ENCODE measurements at places on chromosomes 6 and 20.

DNA sequence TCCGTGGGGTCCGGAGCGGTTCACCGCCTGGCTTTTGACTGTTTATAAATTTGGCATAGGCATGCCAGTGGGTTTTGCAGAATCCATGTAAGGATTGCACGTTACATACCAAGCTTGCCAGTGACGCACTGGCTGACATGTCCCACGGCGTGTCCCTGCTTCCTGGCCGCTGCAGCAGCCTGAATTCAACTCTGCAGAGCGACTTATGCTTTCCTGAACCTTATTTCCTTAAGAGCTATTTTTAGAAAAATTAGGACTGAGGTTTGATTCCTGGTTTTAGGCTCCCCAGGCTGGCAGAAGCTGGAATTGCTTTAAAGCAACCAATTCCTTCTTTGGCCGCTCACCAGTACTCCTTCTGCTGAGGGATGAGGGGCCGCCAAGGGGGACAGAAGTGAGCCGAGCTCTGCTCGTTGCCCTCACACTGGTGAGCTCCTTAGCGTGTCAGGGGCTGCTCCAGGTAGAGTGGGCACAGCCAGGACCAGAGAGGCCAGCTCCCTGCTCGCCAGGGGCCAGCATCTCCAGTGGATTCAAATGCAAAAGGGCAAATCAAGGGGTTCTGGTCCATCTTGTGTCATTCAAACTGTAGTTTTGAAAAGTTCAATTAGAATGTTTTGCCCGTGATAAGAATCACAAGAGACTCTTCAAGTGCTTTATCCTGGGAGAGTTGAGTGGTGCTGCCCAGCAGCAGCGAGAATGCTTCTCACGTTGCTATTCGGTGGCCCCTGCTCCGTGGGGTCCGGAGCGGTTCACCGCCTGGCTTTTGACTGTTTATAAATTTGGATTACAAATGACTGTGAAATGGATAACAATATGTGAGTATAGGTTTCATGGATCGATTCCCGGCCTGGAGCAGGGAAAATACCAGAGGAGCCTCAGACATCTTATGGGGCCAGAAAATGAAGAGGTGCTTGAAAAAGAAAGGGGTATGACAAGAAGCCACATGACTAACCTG lies 17.5 kb upstream of the IRF4 start:
- no peak for DNase-seq

- no peak for DNase-seq
Observed at GRCh38 chr6:32164295-32164694, at the start of gene EGFL8. EGFL8 (plus strand) TSS chr6:32164595; CDS start chr6:32166166, 1,571 bp downstream.

GRCh38 chr6:83509441-83509840 lies 2.9 kb upstream of the PRSS35 start:
- DNase-seq = no peak

DNA sequence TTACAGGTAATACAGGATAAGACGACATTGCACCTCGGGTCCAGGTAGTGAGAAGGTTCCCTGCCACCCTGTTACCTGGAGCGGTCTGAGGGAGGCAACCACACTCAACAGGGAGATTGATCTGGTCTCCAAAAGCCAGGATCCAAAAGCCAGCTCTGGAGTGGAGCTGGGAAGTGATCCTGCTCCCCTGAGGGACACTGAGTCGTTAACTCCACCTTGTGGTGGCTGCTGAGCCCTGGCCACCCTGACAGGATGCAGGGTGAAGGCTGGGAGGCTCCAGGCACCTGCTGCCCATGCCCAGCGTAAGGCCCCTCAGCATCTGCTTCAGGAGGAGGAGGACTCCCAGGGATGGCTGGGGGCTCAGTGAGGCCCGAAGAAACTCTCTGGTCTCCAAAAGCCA lies 38.7 kb upstream of the SLC22A2 start:
- DNase-seq = no peak

DNA sequence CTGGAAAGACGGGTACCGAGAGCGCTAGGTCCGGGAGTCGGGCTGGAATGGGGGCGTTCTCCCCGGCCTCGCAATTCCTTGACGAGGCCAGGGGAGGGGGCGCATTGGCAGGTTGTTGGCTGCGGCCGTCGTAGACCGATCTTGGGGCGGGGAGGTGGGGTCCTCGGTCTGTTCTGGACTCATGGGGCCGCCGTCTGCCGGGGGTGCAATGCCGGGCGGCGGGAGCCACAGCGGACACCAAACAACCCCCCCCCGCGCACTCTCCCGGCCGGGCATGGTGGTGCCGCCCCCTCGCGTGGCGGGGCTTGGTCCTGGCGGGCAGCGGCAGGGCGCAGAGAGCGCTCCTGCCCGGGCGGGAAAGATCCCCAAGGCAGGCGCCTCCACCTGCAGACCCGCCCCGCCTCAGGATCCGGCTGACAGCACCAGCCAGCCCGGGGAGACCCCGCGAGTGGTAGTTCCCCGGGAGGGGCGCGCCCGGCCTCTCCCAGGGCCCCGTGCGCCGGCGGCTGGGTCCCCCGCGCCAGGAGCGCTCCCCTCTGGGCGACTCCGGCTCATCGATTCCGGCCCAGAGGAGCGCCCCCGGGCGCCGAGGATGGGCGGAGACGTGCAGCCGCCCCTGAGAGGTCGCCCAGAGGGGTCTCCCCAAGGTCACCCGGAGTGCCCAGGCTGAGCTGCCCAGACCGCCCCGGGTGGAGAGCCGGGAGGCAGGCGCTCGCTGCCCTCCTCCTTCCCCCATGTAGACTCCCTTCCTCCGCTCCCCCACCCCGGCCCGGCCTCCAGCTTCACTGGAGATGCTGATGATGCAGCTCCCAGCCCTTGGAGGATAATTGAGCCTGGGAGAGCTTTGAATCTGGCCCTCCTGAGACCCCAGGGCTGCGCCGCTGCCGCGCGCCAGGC lies 709 bp downstream of the PPP1R16B start:
- DNase-seq = no peak

Data from HS-27A (cell line).